ENCODE measurements at places on chromosomes 5 and 9.

GRCh38 chr5:72394688-72395087, 74.5 kb downstream of the PTCD2 start:
- DNase-seq: no peak

GRCh38 chr9:113632776-113633590, 169.5 kb downstream of the RGS3 start:
- no peak for DNase-seq

DNA sequence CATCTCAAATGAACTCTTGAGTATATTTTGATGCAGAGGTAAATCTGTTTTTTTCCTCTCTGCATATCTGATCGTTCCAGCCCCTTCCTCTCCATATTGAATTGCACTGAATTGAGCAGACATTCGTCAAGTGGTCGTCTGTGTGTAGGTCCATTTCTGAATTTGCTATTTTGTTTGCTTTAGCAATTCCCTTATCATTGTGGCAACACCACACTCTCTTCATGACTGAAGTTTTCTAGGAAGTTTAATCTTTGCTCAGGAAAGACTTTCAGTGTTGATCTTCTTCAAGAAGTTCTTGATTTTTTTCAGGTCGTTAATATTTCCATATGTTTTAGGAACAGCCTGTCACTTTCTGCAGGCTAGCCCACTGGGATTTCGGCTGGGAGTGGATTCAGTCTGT, 132.0 kb downstream of the WNK2 start:
- no peak for DNase-seq

- no peak for DNase-seq
Observed at GRCh38 chr5:135081240-135081639, 47.2 kb upstream of the PITX1 start.

- no peak for DNase-seq
Observed at GRCh38 chr5:133316346-133317343, 264.8 kb downstream of the HSPA4 start.

DNA sequence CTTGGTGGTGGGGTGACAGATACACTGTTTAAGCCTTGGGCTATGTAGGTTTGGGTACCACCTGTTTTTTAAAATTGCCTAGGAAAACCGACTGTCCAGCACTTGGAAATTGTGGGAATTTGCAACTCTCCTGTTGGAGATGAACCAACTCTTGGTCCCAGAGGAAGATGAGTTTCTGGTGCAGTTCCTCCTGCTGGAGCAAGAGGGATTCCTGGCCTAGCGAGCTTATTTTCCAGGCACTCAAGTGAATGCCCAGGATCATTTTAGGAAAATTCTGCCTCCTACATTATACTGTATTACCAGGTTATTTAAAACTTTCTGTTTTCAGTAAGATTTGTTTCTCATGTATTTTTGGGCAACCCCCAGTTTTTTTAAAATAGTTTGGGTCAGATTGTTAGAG, 33.7 kb downstream of the AP3S1 start:
- DNase-seq: no peak

GRCh38 chr5:80035839-80036238, 691 bp downstream of the THBS4 start:
- DNase-seq: no peak

GRCh38 chr9:126403397-126403796, 76.8 kb downstream of the MVB12B start:
- DNase-seq: no peak
